ENCODE measurements at places on chromosomes 1 and 21.

GRCh38 chr1:154583773-154584172 is 16.2 kb downstream of the CHRNB2 start:
- peak; percentile 29 for DNase-seq

DNA sequence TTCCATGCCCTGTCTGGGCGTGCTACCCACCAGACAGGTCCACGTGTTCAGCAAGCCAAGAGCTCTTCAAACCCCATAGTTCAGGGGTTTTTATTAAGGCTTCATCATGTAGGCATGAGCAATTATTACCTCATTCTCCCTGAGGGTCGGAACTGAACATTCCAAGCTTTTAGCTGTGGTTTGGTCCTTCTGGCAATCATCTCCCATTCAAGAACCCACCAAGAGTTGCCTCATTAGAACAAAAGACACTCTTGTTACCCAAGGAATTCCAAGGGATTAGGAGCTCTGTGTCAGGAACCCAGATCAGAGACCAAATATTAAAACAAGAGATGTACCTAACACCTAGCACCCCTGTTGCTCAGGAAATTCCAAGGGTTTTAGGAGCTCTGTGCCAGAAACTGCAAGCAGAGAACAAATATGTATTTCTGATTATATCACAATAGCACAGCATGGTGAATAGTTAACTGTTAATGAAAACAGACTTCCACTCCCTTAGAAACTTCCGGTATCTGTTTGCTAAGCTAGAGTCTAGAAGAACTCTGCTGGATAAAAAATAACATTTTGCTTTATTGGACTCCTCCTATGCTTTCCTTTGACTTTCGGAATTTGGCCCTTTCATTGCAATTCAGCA is 201.2 kb upstream of the L1TD1 start:
- DNase-seq: peak; percentile 32

DNA sequence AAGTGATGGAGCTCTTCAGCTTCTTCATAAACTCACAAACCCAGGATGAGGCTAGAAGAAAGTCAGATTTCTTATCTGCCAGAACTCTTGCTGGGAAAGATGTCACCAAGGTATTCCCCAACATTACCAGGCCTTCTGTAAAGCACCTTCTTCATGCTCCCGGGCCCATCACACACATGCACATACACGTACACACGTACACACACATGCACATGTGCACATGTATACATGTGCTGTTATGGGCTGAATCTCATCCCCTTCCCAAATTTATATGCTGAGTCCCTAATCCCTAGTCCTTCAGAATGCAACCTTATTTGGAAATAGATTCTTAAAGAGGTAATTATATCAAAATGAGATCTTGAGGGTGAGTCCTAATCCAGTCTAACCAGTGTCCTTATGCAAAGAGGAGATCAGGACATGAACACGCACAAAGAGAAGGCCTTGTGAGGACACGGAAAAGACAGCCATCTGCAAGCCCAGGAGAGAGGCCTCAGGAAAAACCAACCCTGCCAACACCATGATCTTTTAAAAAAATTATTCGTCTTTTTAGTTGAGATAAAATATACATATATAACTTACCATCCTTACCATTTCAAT is 76.4 kb upstream of the LYST start:
- DNase-seq: no peak

DNA sequence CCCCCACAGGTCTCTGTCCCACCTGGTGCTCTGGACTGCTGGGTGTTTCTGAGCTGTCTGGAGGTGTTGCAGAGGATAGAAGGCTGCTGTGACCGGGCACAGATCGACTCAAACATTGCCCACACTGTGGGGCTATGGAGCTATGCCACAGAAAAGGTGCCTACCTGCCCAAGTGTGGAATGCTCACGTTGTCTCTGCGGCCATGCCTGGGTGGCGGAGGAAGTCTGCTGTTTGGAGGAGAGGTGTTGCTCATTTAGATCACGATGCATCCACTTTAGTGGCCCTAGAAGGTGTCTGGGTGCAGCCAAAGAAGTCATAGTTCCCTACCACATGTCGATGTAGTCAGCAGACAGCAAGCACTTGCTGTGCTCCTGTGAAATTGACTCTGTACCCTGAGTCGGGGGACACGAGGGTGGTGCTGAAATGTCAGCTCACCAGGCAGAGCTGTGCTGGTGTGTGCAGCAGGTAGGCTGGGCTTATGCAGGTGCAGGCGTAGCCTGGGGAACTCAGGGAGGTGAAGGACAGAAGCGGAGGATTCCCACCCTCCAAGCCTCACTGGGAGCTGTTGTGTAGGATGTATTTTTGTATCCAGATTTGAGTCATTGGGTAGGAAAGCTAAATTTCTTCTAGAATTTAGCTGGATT is 32.8 kb upstream of the PWP2 start:
- no peak for DNase-seq

DNA sequence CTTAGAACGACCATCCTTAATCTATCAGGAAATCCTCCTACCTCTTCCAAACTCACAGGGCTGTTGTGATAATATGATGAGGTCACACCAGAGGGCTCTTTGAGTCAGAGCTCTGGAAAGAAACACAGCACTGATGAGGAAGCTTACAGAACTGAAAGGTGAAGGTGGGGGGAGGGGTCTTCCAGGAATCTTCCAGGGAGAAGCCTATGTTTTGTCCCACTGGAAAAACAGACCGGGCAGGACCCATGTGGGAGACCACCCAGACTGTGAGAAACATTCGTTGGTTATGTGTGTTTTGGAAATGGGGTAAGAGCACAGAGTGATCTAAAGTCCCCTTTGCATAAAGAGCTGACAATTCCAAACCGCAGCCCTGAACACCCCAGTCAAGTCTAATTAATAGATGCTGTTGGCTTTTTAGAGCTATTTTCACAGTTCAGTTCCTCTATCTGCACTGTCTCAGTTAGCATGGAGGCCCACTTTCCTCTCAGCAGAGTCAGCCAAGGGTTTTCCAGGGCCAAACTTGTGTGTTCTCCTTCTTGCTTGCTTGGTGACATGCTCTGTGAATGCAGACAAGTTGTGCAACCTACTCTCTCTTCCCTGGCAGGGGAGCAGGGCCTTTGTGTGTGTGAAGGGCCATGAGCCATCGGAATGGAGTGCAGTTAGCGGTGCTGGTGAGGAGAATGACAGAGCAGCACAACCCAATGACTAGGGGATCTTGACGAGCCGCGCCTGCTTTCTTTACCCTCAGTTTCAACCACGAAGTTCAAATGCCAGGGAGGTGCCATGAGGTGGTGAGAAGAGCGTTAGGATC is 12.3 kb downstream of the PHLDA3 start:
- peak; percentile 99 for DNase-seq

DNA sequence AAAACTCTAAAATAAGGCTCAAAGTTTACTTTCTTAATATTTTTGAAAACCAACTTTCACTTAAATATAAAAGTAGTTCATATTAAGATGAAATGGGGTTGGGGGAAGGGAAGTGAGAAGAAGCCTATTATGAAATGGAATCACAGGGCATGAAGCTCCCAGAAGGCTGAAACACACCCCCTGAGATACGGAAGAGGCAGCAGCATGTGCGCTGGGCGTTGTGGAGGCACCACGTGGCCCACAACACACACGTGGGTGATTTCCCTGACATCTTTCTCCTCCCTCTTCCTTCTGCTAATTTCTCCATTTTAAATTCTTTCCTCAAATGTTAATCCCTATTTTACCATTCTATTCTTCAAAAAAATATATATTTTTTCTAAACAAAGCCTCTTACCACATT is 35.6 kb upstream of the SEC16B start:
- DNase-seq: no peak

- peak; percentile 100 for DNase-seq
These were observed at the start of gene USP1 for GRCh38 chr1:62436466-62437272. TSS of gene USP1 (plus strand) at chr1:62437049. CDS start at chr1:62439868, 2,819 bp downstream.

Data from fibroblast of skin of right biceps (primary cell).